Activated naive CD8-positive, alpha-beta T cell treated with anti-CD3 and anti-CD28 coated beads, Interleukin-2, amount 10 ng/mL, durations not matched to agents 7 days and 5 days (primary cell): ENCODE measurements at places on chromosomes 13 and 19. TPM values are rescaled to one million over a fixed set of nuclear protein-coding genes. Genes with fewer than 3 reads are reported as not detected.

DNA sequence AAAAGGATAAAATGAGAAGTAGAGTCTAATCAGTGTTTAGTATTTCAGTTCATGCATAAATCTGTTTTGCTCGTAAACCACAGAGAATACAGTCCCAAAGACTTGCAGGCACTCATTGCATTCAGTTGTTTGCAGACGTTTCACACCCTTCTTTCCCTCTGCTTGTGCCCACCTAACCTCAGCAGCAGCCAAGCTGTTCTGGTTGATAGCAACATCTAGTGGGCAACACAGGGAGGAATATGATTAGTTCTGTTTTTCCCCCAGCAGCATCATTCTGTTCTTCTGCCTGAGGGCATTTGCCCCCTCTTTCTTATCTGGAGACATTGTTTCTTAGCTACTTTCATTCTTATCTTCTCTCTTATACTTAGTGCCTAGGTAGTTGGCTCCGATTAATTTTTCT is 135.6 kb downstream of the PAN3 start:
- peaks cover 27% of the 10 kb centered on the region for H3K36me3 ChIP-seq
- H3K4me3 ChIP-seq, result no peak overlapping the region
- DNase-seq, result no peak
- no peak overlapping the region for H3K27ac ChIP-seq
- no peaks in the 10 kb centered on the region for H3K27me3 ChIP-seq
- H3K4me1 ChIP-seq, result peaks cover 3% of the 10 kb centered on the region

DNA sequence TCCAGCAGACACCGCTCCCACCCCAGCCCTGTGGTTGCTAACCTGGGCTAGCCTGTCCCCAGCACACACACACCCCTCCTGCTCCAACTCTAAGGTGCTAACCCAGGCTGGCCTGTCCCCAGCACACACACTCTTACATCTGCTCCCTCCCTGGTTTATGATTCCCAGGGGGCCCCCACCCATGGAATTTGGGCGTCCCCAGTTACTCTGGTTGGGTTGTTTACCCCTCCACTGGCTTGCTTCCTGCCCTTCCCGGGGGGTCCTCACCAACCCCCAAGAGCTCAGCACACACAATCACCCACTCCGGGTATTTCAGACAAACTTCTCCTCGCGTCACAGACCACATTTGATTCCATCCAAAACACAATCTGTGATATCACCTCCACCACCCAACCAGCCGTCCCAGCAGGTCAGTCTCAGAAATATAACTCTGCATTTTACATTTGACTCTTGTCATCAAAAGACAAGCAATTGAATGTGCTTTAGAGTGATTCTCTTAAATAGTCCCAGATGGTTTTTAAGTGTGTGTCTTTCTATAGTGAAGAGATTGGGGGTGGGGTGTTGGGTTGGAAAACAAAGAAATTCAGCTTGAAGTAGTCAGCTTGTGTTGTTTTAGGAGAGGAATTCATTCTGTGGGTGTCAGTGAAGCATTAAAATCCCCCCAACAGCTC is 20.1 kb downstream of the COL4A2 start:
- DNase-seq, result no peak
- no peaks in the 10 kb centered on the region for H3K36me3 ChIP-seq
- H3K27me3 ChIP-seq, result peaks cover 44% of the 10 kb centered on the region
- no peak overlapping the region for H3K4me3 ChIP-seq
- no peak overlapping the region for H3K27ac ChIP-seq

DNA sequence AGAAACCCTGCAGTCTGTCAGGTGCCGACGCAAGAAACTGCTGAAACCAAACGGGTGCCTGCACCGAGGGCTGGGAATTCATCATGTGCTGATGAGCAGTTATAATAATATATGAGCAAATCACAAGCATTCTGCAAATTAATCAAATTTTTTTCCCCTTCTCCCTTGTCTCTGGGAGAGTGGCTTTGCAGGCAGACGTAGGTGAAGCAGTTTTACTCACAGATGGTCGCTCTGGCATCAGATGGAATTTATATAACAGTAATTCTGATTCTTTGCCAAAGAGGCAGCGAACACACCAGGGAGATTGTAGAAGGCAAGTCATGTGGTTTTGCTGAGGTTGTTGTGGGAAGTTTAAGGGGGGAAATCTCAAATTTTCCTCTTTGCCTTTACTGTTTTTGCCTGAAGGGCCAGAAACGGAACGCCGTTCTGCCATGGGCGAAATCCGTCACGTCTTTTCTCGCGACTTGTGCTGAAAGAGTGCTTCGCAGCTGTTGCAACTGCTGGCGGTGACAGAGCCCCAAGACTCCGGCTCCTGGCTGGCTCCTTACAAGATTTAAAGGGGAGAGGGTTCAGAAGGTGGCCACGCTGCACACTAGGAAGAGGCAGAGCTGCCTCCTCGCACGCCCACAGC is 320.1 kb downstream of the ZNF536 start:
- no peaks in the 10 kb centered on the region for H3K36me3 ChIP-seq
- H3K4me3 ChIP-seq, result no peak overlapping the region

GRCh38 chr13:34654647-34655046 is 287.4 kb upstream of the NBEA start:
- no peak overlapping the region for H3K27ac ChIP-seq
- no peak overlapping the region for H3K4me3 ChIP-seq
- no peaks in the 10 kb centered on the region for H3K4me1 ChIP-seq
- H3K27me3 ChIP-seq, result no peaks in the 10 kb centered on the region
- no peaks in the 10 kb centered on the region for H3K36me3 ChIP-seq
- DNase-seq, result no peak

GRCh38 chr19:4429771-4430171 is 27.3 kb downstream of the CHAF1A start:
- H3K27ac ChIP-seq, result peak overlapping the region; percentile 45
- H3K4me1 ChIP-seq, result peaks cover 2% of the 10 kb centered on the region
- no peaks in the 10 kb centered on the region for H3K27me3 ChIP-seq
- H3K36me3 ChIP-seq, result peaks cover 23% of the 10 kb centered on the region

DNA sequence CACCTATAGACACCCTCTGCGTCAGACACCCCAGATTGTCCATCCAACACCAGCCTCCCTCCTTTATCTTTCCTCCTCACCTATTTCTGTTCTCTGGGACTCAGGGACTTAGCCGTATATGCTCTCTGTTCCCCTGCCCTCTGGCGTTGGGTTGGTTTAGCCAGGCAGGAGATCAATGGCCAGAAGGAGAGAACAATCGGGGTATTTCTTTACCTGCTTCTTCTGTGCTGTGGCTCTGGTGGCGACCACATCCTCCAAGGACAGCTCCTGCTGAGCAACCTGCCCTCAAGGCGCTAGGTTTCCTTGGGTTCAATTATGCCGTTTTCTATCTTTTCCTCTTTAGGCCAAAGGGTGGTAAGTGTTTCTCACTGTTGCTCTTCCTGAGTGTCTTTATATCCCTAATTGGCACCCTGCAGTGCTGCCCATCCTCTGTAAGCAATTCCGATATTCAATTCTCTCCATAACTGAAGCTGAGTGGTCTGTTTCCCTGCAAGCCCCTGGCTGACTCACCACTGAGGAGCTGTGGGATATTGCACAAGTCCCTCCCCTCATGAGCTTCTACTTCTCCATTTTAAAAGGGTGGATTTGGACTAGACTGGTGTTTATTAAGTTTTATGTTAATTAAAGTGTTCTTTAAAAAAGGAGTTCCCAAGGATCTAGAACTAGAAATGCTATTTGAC is 63.7 kb upstream of the TMTC4 start:
- H3K4me1 ChIP-seq, result no peaks in the 10 kb centered on the region
- no peak for DNase-seq
- H3K27me3 ChIP-seq, result peaks cover 3% of the 10 kb centered on the region
- H3K36me3 ChIP-seq, result no peaks in the 10 kb centered on the region
- no peak overlapping the region for H3K4me3 ChIP-seq

- no peak for DNase-seq
- H3K36me3 ChIP-seq, result no peaks in the 10 kb centered on the region
- no peak overlapping the region for H3K4me3 ChIP-seq
- H3K4me1 ChIP-seq, result no peaks in the 10 kb centered on the region
- no peaks in the 10 kb centered on the region for H3K27me3 ChIP-seq
- no peak overlapping the region for H3K27ac ChIP-seq
These were observed 546.7 kb downstream of the SLITRK5 start for GRCh38 chr13:88217883-88218282.

GRCh38 chr19:35337984-35338296 is 9.0 kb downstream of the CD22 start:
- peaks cover 19% of the 10 kb centered on the region for H3K27me3 ChIP-seq
- H3K36me3 ChIP-seq, result no peaks in the 10 kb centered on the region
- no peak overlapping the region for H3K27ac ChIP-seq
- H3K4me3 ChIP-seq, result no peak overlapping the region
- DNase-seq, result no peak

DNA sequence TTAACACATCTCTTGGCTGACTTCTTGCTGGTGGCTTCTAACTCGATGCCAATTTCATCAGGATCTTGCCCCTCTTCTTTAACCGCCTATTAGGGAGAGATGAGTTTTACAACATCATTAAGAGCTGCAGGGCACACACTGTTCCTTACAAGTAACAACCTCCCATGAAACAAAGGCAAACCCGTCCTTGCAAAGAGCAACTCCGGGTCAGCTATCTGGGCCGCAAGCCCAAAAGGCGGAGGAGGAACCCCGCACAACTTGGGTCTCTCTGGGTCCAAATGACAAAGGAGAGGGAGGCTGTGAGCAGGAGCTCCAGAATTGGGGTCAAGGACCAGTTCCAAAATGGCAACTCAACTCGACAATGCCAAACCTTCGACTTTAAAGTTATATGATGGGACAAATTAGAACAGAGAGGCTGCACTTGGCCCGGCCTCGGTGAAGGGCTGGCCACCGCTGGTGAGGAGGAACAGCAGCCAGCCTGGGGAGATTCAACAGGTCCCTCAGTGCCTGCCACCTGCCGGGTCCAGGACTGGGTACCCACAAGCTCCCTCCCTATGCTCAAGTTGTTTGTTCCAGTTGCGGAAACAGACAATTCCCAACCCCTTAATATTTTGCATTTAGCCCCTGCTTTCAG is 1.1 kb downstream of the SAFB2 start:
- peak overlapping the region; percentile 97 for H3K27ac ChIP-seq
- H3K36me3 ChIP-seq, result peaks cover 18% of the 10 kb centered on the region
- peaks cover 40% of the 10 kb centered on the region for H3K4me1 ChIP-seq
- no peak for DNase-seq
- peak overlapping the region; percentile 99 for H3K4me3 ChIP-seq
- no peaks in the 10 kb centered on the region for H3K27me3 ChIP-seq

The PTPRH gene
- not detected for total RNA-seq

The ARL11 gene
- total RNA-seq, result 4.3 TPM

The XAB2 gene
- 58.1 TPM for total RNA-seq

The WASF3 gene
- not detected for total RNA-seq
